ENCODE measurements at places on chromosomes 2 and 18.

- DNase-seq = no peak
Observed at GRCh38 chr18:40935423-40935822, 1019.6 kb upstream of the PIK3C3 start.

DNA sequence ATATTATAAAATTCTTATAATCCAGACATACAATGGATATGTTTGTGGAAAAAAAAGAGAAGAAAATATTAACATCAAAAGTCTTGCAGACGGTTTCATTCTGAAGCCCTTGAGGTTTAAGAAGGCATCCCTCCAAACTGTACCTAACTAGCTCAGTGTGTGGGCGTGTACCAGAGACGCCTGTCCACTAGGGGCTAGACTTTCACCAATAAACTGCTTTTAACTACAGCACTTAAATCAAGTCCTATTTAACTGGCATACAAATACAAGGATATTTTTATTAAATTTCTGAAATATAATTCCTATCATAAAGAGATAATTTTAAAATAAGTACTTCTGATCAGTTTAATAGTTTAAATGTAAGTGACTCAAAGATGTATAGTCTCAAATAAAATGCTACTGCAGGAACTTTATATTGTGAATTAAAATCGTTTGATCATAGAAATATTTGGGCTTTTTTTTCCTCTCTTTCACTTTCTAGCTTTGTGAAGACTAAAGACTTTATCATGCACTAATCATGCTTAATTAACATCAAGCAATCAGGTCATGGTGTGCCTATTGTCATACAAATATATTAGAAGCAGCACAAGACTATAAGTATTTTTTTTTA is 437.7 kb downstream of the SATB2 start:
- DNase-seq = no peak

DNA sequence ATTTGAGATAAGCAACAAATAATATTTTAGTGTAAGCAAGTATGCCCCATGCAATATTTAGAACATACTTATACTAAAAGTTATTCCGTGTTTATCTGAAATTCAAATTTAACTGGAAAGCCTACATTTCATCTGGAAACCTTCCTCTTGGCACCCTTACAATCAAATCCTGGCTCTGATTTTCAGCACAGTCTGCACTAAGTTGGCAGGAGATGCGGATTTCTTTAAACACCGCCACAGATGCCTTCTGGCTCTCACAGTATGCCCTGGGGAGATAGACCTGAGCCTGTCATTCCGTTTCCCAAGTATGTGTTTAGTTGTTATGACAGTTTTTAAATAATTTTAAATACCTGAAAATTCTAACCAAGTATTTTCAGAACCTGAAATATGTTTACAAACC is 7.3 kb upstream of the MLPH start:
- DNase-seq = no peak

- DNase-seq = no peak
Observed at GRCh38 chr2:157377861-157378260, 52.2 kb upstream of the ERMN start.

GRCh38 chr2:198874472-198874858 is 583.3 kb downstream of the SATB2 start:
- DNase-seq = no peak

GRCh38 chr2:173148520-173148919 is 72.9 kb downstream of the MAP3K20 start:
- no peak for DNase-seq

DNA sequence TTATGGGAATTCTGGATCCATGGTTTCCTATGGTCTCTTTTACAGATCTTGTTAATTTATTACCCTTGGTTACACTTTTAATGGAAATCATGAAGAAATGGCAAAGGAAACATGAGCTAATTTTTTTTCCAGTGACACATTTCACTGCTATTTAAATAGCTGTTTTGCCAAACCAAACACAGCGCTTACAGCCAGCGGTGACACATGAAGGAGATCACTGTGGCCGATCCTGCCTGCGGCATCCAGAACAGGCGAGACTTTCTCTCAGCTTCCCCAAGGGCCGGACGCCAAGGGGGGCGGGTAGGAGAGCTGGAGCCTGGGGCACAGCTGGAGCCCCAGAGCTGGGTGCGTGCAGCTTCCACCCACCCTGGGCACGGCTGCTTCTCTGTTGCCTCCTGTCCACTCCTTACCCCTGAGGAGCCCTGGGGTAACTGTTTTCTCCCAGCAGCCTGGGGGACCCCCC is 81.4 kb upstream of the PKDCC start:
- DNase-seq = no peak

GRCh38 chr2:135259123-135259522 is 207.0 kb downstream of the RAB3GAP1 start:
- no peak for DNase-seq

DNA sequence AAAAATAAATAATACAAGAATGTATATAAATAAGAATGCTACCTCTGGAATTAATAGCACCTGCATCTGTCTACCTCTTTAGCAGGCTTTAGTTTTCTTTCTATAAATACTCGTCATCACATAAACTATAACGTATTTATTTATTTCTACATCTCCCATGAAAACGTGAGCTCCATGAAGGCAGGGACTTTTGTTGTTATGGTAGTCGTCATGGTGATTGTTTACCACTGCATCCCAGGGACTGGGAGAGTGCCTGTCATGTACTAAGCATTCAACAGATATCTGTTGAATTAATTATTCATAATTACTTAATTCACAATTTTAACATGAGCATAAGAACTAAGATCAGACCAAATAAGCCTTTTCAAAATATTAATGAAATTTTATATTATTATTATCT is 386.6 kb downstream of the NRXN1 start:
- DNase-seq = no peak

DNA sequence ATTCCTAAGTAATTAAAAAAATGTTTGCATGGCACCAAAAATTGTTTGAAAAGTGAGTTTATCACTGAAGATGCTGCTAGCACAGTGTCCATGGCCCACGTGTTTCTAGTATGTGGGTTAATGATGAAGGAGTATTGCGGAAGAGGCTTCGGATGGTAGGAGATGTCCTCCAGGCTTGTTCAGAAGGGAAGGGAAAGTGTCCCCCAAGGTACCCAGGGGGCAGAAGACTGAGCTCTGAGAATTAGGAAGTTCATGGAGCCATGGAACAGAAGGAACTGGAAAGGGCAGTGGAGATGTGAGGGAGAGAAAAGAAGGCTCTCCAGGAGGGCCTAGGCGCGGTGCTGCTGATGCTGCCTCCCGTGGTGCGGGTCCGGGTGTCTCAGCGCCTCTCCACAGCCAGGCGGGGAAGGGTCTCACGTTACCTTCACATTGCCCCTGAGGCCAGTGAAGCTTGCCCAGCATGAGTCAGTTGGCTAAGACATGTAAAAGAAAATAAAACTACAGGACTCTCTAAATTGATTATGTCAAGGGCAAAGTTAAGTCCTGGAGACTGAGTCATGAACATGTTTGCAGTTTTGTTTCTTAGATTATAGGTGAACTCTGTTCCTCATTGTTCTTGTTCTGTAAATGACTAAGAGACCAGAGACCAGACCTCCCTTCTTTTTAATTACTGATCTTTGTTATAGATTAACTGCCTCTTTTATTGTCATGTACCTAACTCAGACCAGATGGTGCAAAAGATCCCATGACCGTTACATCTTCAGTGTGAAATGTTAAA is 89.0 kb downstream of the MTCL1 start:
- no peak for DNase-seq

DNA sequence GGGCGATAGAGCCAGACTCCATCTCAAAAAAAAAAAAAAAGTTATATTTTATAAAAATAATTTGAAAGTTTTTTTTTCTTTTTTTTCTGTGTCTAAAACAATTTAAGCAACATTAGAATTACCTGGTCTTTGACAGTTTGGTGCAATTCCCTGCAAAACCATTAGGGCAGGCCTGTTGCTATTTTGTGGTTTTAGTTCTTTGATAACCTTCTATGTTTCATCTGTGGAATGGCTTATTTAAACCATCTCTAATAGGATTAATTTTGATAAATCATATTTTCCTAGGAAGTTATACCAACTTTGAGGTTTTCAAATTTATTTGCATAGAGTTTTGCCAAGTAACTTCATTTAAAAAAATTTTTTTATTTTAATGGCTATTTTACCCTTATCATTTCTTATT is 141.2 kb upstream of the TWIST2 start:
- DNase-seq = no peak

GRCh38 chr2:127034051-127034450 is 72.9 kb downstream of the BIN1 start:
- no peak for DNase-seq

DNA sequence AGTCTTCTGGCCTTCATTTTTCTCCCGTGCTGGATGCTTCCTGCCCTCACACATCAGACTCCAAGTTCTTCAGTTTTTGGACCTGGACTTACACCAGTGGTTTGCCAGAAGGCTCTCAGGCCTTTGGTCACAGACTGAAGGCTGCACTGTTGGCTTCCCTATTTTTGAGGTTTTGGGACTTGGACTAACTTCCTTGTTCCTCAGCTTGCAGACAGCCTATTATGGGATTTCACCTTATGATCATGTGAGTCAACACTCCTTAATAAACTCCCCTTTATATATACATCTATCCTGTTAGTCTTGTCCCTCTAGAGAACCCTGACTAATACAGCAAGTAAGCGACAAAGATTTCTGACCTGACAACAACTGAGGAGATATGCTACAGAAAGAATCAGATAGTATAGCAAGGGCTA is 7.2 kb downstream of the CDC42EP3 start:
- DNase-seq = no peak

GRCh38 chr18:65623676-65624075 is 127.1 kb upstream of the CDH7 start:
- DNase-seq = no peak

DNA sequence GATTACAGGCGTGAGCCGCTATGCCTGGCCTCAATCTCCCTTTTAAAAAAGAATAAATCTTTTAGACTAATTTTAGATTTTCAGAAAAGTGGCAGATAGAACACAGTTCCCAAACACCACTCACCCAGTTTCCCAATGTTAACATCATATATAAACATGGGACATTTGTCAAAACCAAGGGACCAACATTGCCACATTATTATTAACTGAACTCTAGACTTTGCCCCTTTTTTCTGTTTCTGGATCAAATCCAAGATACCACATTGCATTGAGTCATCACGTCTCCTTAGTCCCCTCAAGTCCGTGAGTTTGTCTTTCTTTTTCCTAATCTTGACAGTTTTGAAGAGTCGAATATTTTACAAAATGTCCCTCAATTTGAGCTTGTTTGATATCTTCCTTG is 2.4 kb downstream of the C2orf42 start:
- no peak for DNase-seq

- DNase-seq = no peak
Observed at GRCh38 chr2:5985536-5986385, 293.6 kb downstream of the SOX11 start.

DNA sequence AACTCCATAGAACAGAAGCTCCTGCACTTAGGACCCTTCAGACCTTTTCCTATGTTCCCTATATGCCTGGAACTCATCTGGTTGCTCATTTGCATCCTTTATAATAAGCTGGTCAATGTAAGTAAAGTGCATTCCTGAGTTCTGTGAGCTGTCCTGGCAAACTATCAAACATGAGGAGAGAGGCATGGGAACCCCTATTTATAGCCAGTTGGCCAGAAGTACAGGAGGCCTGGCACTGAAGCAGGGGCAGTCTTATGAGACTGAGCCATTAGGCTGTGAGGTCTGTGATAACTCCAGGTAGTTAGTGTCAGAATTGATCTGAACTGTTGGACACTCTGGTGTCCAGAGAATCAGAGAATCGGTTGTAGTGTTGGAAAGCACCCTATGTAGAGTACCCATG is 88.4 kb downstream of the EHD3 start:
- DNase-seq = no peak

DNA sequence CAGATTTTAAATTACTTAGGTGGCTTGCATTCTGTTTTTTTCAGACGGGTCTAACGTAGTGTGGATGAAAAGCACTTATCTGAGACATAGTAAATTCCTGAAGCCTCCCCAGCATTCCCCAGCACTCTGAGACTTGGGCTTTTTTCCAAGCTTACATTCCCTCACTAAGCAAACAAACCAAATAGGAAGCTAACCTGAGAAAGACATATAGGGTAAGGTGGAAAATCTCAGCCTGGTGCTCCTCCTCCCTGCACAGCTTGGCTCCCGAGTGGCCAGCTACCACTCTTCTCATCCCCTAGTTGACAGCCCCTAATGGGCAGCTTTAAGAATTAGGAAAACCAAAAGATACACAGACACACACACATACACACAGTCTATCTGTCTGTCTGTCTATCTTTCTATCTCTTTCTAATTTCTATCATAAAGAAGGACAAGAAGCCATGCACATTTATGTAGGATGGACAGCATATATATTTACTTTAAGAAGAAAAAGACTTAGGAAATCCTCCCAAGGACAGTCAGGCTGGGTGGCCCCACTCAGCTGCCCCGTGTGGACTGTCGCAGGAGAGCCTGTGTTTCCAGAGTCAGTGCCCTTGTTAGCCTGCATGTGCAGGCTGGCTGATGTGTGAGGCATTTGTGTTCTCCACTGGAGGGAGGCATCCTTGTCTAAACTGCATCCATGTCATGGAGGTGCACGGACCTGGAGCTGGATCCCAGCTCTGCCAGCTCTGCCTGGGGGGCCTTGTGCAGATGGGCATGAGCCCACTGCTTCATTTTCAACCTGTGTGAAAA is 8.2 kb downstream of the CNNM3 start:
- no peak for DNase-seq

DNA sequence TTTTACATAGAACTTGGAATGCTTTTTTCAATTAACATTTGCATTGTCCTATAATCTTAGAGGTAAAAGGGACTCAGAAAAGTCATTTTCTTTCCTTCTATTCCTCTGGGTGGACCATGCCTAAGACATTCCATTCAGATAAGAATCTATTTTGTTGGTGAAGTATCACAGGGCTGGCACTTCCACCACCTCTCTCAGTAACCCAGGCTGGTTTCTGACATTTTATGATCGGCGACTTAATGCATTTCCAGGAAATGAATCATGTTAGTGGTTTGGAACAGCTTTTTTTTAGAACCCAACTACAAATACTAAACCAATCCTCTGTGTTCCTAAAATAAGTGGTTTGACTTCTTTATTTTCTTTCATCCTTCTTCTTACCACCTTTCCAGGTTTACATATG is 27.0 kb downstream of the GAD1 start:
- DNase-seq = no peak

DNA sequence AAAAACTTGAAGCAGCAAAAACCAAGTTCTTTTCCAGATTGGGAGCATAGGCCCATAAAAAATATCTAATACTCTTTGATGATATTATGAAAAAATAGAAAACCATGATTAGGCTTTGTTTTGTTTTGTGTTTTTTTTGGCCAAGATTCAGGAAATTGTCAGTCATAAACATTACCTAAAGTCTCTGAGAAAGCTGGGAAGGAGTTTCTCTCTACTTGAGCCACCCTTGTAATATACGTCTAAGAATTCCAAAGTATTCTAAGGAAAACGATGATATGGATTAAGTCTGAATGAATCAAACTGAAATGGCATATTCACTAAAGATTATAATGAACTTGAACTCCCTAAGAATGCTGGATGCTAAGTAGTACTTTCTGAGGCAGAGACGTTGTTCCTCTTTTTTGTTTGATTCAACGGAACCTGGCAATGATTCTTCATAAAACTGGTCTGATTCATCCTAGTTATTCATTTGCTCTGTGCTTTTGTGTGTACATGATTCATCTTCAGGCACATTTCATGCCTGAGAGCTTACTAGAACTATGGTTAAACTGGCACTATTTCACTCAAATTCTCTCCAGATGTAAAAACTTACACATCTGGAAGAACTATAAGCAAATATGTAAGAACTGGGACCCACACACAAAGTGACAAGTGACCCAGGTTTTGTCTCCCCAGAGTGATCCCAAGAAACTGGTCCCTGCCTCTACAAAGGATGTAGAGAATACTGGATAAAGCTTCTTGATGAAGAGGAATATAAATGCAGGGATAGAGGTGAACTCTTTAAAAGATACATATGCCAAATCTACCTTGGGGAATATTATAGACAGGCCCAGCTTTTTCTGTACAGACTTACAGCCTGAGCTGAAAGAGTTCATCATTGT is 159.7 kb downstream of the DOCK10 start:
- no peak for DNase-seq
